ENCODE measurements at places on chromosomes 12 and 14.

GRCh38 chr14:56295743-56296142 lies 177.5 kb downstream of the PELI2 start:
- no peak for DNase-seq

- no peak for DNase-seq
Observed at GRCh38 chr12:107372229-107372658, 278.9 kb upstream of the CRY1 start.

GRCh38 chr12:123442774-123443173 lies 6.3 kb upstream of the RILPL2 start:
- DNase-seq: no peak

GRCh38 chr12:24229031-24229700 lies 279.7 kb upstream of the SOX5 start:
- peak; percentile 9 for DNase-seq

- DNase-seq: no peak
Observed at GRCh38 chr12:4779749-4780148, 59.5 kb downstream of the GALNT8 start.

DNA sequence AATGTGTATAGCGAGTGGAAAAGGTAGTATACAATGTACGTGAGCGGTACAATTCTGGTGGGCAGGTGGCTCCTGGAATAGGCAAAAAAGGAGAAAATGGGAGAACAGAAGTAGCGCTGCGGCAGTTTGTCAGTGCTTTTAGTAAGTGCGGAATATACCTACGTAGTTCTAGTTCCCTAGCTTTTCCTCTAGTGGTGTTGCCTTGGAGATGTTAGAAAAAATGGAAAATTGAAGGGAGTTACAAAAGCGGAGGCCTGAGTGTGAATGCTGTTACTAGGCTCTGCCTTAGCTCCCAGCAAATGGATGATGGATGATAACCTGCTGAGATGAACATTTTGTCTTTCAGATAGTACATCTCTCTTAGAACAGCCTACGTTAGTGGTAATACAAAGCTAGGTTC lies 1.1 kb downstream of the TTC8 start:
- peak; percentile 74 for DNase-seq

DNA sequence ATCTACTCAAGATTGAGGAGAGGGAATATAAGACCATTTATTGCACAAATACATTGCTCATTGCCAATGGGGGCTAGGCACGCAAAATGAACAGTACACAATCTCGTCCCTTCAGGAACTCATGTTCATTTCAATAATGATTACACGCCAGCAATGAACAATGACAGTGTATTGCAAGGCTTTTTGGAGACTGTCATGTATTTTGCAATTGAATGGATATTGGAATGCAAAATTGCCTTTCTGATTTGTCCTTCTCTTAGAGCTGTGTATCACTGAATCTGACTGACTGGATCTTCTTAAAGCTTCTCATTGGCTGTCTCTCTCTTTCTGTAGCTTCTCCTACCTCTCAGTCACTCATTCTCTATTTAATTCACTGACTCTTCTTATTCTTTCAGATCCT lies 400.2 kb upstream of the DCN start:
- DNase-seq: no peak

- no peak for DNase-seq
Observed at GRCh38 chr14:95468448-95469133, 47.9 kb downstream of the SYNE3 start.

DNA sequence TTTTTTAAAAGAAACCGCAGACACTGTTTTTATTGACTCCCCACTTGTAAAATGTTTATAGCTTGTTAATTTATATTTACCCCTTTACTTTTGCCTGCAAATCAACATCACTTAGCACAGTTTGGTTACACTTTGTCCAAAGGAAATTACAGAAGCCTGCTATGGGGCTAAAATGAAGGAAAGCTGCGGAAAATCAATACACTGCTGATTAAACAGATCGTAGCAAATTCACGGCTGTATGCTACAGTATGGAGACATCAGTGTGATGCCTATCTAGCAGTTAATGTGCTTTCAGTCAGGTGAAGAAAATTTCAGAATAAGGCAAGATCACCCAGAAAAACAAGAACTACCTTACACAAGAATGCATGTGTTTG lies 110.0 kb downstream of the FOXG1 start:
- no peak for DNase-seq

- no peak for DNase-seq
Observed at GRCh38 chr14:24285351-24285750, 14.0 kb upstream of the RABGGTA start.

DNA sequence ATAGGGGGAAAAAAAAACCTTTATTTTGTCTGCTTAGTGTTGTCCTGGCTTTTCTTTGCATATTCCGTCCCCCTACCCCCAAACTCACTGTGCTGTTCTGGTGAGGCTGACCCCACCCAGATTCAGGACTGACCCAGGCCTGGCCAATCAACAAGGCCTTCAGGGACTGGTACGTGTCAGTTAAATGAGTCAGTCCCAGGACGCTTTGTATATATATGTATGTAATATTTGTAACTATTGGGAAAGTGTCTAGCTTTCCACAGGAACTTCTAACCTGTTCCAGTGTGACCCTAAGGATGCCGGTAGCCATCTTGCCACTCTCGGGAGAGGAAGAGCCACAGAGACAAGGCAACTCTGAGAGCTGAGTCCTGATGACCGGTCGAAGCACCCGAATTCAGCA lies 107.4 kb downstream of the VCPKMT start:
- no peak for DNase-seq

DNA sequence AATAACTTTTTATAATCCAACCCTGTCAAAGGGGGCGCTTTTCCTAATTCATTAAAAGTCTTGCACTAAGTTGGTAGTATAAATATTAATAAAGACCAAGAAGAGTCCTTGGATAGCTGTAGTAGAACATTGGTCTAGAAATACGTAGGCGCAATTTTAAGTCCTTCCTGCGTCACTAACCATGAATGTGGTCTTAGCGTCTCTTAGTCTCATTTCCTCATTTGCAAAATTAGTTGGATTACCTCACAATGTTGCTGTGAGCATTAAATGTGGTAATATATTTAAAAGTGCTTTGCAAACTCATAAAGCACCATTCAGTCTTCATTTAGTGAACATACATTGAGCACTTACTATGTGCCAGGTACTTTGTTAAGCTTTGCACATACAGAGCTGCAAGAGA lies 149.7 kb downstream of the AEBP2 start:
- no peak for DNase-seq

GRCh38 chr14:62691647-62692489 lies 353.4 kb downstream of the KCNH5 start:
- DNase-seq: peak; percentile 24

GRCh38 chr14:90321891-90322290 lies 9.8 kb downstream of the NRDE2 start:
- DNase-seq: no peak

DNA sequence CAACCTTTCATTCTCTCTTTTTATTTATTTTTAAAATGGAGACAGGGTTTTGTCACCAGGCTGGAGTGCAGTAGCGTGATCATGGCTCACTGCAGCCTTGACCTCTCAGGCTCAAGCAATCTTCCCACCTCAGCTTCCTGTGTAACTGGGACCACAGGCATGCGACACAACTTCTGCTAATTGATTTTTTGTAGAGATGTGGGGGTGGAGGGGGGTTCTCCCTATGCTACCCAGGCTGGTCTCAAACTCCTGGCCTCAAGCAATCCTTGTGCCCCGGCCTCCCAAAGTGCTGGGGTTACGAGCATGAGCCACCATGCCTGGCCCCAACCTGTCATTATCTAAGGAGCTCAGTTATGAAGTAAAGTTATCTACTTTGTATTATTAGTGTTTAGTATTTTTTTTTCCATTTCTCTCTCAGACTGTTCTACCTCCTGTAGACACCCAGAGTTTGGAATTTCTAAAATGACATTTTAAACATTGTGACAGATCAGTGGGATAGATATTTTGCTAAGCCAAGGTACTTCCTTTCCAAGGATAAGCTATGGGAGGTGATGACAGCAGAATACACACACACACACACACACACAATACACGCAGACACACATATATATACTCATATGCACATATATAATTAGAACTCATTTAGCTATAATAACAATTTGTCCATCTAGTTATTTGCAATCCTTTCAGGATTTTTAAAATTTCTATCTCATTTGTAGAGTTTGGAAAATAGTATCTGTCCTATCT lies 2.1 kb upstream of the USP44 start:
- DNase-seq: no peak

- peak; percentile 78 for DNase-seq
Observed at GRCh38 chr12:43882578-43883178, 46.8 kb downstream of the TMEM117 start.

- DNase-seq: peak; percentile 17
Observed at GRCh38 chr14:58238252-58239243, 6.1 kb upstream of the PSMA3 start.

- DNase-seq: no peak
Observed at GRCh38 chr12:22299294-22299912, 35.1 kb downstream of the ST8SIA1 start.

GRCh38 chr12:95976416-95976832 lies 19.7 kb downstream of the HAL start:
- no peak for DNase-seq

DNA sequence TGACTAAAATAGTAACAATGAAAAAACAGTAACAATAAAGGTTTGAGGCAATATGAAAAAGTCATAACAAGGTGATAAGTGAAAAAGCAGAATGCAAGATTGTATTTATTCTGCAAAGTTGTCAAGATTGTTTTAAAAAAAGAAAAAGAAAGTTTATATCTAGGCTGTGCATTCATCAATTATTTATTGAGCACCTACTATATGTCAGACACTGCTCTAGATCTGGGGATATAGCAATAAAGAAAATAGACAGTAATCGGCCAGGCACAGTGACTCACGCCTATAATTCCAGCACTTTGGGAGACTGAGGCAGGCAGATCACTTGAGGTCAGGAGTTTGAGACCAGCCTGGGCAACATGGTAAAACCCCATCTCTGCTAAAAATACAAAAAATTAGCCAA lies 3.8 kb downstream of the PLA2G1B start:
- DNase-seq: no peak

- no peak for DNase-seq
Observed at GRCh38 chr12:117844114-117844830, 124.5 kb downstream of the KSR2 start.

- no peak for DNase-seq
Observed at GRCh38 chr14:99721792-99722516, 37.9 kb downstream of the CYP46A1 start.

GRCh38 chr14:31945074-31945613 lies 132.0 kb upstream of the ARHGAP5 start:
- no peak for DNase-seq

DNA sequence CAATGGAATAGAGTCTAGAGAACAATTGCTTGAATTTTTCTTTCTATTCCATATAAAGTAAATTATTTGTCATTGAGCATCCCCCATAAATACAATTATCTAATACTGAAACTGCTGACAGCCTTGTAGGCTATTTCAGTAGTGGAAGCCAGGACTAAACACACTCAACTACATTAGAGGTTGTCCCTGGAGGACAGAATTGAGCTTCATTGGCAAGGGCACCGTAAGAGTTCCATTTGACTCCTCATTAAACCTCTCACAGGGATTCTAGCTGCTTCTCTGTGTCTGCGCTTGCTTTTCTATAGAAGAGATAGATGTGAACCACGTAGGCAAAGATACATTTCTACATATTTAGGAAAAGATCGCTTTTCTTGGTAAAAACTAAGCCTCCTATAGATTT lies 3.5 kb upstream of the PTPRO start:
- no peak for DNase-seq

DNA sequence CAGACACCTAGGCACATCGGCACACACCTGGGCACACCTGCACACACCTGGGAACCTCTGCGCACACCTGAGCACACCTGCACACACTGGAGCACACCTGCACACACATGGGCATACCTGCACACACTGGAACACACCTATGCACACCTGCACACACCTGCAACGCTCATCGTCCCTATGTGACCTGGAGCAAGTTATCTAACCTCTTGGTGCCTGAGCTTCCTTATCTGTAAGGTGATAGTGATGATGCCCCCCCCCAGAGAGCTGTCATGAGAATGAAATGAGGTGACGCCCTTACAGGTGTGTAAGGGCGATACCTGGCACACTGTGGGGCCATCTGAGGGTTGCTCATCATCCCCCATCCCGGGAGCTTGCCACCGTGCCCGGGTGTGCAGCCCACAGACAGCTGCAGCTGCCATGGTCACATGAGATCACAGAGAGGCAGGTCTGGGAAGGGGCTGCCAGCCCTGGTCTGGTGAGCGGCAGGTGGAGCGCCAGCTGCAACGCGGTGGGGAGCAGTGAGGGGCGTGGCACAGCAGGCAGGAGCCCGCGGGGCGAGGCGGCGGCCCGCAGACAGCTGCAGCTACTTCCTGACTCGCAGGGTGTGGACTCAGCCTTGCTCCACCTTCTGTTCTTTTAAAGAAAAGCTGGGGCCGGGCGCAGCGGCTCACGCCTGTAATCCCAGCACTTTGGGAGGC lies 59.9 kb upstream of the FBRSL1 start:
- DNase-seq: no peak

- DNase-seq: no peak
Observed at GRCh38 chr12:50533203-50533584, 28.4 kb downstream of the DIP2B start.

- no peak for DNase-seq
Observed at GRCh38 chr12:20492251-20492760, 124.0 kb downstream of the PDE3A start.

GRCh38 chr12:60172266-60173211 lies 576.7 kb downstream of the SLC16A7 start:
- no peak for DNase-seq

DNA sequence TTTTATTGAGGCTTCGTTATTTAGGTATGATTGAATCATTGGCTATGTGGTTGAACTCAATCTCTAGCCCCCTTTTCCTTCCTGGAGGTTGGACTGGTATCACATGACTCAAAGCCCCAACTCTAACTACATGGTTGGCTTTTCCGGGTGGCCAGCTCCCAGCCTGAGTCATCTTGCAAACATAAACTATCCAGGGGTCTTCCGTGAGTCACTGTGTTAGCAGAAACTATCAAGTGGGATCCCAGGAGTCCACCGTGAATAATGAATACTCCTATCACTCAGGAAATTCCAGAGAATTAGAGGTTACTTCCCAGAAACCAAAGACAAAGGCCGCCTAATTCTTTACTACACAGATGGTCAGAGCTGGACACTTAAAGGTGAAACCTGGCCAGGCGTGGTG lies 19.7 kb upstream of the PLEKHD1 start:
- no peak for DNase-seq

All from Ammon's horn (tissue), 1 donor.